ENCODE measurements at places on chromosomes 1 and 21.

DNA sequence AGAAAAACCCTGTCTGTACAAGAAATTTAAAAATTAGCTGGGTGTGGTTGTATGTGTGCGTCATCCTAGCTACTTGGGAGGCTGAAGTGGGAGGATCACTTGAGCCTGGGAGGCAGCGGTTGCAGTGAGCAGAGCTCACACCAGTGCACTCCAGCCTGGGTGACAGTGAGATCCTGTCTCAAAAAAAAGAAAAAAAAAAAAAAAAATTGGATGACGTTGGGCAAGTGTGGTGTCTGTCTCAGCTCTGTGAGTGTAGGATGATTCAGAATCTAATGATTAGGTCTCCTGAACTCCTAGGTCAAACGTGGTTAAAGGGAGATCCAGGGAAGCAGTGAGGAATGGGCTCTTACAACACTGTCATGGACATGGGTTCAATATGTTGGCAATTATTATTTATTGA is 435.9 kb downstream of the KIF26B start:
- no peak for DNase-seq

GRCh38 chr1:160625321-160625720 is 21.5 kb downstream of the SLAMF1 start:
- no peak for DNase-seq

GRCh38 chr1:17565461-17566252 is 26.2 kb downstream of the ARHGEF10L start:
- no peak for DNase-seq

GRCh38 chr1:149849947-149850360 is 49.4 kb upstream of the BOLA1 start:
- no peak for DNase-seq

DNA sequence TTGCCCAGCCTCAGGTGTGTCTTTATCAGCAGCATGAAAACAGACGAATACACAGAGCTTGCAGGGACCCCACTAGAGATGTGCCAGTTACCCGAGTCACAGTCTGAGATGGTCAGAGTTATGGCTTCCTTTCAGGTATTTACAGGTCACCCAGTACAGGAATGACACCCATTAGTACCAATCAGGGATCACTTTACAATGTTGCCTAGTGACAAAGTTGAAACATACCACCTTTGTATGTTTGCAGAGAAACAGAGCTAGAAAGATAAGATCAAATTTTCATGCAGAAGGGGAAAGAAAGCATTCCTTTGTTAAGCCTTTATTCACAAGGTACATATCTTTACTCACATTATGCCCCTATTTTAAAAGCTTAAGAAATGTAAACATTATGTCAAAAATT is 137.6 kb downstream of the RGS7 start:
- no peak for DNase-seq

- no peak for DNase-seq
These were observed 512 bp downstream of the FBLIM1 start for GRCh38 chr1:15758953-15759661.

DNA sequence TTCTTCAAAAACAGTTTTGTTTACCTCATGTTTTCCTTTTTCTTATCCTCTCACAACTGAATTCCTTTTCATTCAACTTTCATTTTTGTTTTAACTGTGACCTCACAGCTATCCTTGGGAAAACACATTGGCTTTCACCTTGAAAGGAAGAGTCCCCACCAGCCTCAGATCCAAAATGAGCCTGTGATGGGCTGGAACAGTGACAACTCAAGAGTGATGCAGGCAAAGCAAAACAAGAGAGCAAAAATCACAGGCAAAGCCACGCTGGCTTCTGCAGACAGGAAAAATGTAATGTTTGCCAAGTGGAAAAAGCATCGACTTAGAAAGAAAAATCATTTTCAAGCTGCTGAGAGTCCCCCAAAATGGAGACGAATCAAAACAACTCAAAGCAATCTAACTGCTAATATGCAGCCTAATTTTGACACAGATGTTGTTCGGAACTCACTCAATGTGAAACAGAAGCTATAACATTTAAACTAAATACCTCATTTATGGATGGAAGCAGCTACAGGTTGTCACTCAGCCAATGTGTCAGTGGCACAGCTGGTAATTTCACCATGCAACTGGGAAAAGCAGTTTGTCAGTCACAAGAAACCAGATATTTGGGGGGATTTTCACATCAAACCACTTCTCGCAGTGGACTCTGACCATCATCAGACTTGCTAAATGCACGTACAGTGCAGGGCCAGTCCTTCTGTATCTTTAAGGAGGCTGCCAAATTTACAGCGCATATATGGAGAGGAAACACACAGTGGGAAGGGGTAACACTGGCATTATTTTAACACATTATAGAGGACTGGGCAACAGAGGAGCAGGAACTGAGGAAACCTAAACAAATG is 50.7 kb downstream of the ALG14 start:
- no peak for DNase-seq

GRCh38 chr1:83905315-83905907 is 93.5 kb downstream of the TTLL7 start:
- DNase-seq: no peak

DNA sequence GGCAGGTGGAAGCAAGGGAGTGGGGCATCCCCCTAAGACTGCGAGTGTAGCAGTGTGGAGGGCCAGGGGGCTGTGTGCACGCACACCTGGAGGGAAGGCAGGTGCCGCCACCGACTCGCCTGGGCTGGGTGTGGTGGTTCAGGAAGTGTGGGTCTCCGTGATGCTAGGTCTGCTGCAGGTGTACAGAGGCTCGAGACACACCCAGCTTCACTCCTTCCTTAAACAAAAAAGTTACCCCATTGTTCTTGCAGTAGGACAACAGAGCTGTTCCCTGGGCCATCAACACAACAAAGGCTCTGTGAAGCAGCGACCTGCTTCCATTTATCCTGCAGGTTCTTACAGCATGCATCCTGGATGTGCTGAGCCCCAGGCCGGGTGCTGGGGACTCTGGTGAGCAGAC is 100.4 kb upstream of the TMEM51 start:
- DNase-seq: no peak

GRCh38 chr1:7970246-7970645 is 8.7 kb downstream of the PARK7 start:
- no peak for DNase-seq

DNA sequence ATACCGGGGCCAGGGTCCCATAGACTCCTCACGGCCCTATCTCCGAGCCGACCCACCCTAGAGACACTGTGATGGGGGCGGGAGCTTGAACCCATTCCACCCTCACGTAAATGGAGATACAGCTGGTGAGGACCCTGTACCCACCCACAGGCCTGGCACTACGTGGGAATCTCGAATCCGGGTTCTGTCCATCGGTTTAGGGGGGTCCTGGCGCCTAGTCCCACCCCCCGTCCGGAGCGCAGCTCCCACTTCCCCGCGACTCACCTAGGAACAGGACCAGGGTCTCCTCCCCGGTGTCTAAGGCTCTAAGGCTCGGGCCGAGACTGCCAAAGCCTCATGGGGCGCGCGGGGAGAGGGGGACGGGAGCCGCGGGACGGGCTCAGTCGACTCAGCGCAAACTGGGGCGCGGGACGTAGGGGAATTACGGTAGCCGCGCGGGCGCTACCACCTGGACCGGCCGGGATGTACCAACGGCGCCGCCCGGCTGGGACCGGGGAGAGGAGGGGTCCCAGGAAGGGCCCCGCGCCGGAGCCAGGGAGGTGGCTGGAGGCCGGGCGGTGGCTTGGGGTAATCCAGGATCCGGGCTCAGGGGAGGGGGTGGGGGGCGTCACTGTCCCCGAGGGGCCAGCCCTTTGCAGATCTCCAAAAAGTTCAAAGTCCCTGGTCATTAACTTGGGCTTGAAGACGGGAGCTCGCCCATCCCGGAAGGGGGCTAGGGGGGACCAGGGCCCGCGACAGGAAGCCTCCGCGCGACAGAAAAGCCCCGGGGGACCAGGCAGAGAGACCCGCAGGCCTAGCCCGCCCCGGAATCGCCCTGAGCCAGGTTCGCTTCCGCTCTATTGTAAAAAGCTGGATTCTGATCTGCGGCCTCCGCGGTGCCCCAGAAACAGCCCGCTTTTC is 1.0 kb downstream of the PLEKHG5 start:
- DNase-seq: peak; percentile 3

GRCh38 chr1:80211691-80212380 is 1205.3 kb upstream of the ADGRL4 start:
- DNase-seq: no peak

DNA sequence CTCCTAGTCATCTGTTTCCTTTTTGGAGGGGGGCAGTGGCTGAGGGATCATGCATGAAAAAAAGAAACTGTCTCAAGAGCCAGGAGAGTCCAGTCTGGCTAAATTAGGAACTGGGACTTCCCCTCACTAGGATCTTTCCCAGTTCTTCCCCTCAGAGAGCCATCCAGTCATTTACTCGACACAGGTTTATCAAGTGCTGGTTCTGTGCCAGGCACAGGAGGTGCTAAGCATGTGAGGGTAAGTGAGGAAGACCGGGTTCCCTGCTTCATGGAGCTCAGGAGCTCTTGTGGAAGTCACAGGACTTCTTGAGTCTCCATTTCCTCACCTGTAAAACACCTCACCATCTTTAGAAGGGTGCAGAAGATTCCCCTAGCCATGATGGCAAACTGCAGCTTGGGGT is 8.6 kb upstream of the NUAK2 start:
- DNase-seq: no peak

- no peak for DNase-seq
These were observed 51.5 kb upstream of the VAMP3 start for GRCh38 chr1:7719468-7720094.

DNA sequence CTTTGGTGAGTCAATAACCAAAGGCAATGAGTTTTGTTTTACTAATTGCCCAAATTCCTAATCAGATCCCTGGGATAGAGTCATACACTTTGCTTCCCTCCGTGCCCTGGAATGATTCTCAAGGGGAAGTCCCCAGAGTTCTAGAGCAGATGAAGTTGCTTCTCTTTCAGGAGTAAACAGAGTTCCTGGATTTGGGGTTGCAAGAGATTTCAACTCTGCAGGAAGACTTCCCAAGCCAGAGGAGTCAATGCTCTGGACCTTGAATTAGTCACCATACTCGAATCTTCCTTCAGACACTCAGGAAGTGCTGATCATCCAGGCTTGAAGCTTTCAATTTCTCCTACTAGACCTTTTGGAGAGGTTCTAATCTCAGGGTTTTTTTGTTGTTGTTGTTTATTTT is 39.6 kb downstream of the FCER1A start:
- no peak for DNase-seq

- no peak for DNase-seq
These were observed 58.6 kb downstream of the DDR2 start for GRCh38 chr1:162690672-162691434.

GRCh38 chr1:119358636-119359035 is 9.9 kb upstream of the HAO2 start:
- no peak for DNase-seq

DNA sequence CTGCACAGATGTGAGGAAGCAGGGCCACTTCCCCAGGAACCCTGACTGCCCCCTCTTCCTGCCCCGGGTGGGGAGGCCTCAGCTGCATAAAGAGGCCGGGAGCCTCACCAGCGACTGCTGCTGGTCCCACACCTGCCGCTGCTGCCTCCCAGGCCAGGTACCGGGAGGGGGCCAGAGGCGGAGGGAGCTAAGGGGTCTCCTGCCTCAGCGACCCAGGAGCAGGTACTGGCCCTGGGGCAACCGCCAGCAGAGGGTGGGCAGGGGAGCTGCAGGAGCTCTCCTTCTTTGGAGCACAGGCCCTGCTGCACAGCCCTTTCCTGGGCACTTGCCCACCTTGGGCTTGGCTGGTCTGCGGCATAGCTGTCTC is 6.8 kb downstream of the GJC2 start:
- DNase-seq: no peak

DNA sequence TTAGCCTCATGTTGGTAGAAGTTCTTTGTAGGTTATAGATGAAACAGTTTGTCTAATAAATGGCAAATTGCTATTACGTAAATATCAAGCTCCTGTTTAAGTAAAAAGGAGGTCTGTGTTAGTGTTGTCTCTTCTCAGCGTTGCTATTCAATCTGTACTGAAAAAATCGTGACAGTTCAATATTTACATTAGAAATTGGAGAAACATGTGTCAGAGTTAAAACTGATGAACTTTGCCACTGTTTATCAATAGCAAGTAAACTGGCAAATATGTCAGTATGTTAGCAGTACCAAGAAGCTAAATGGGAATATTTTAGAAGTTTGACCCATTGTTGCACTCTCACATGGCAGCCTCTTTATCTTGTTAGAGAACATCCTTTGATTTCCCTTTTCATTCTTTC is 218.5 kb downstream of the GPR52 start:
- DNase-seq: no peak

DNA sequence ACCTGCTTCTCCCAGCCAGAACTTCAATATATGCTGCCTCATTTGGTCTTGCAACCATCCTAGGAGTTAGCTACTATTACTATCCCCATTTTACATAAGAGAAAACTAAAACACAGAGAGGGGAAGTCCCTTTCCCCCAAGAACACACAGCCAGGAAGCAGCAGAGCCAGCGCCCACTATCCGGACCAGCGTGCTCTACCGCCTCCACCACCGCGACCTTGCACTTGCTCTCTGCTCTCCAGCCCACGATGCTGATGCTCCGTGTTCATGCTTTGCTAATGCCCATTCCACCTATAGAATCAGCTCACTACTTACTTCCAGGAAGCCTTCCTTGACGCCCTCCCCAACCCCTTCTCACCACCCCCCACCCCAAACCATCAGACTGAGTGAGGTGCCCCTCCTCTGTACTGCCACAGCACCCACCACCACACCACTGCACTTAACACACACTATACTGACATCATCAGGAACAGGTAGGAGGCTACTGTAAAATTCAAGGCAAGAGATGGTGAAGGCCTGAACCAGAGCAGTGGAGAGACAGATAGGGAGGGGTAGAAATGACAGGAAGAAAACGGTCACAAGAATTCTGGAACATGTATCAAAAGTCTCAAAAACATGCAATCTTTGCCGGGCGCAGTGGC is 9.4 kb downstream of the TMEM53 start:
- no peak for DNase-seq

GRCh38 chr1:156135930-156136871 is 17.2 kb upstream of the SEMA4A start:
- DNase-seq: no peak

DNA sequence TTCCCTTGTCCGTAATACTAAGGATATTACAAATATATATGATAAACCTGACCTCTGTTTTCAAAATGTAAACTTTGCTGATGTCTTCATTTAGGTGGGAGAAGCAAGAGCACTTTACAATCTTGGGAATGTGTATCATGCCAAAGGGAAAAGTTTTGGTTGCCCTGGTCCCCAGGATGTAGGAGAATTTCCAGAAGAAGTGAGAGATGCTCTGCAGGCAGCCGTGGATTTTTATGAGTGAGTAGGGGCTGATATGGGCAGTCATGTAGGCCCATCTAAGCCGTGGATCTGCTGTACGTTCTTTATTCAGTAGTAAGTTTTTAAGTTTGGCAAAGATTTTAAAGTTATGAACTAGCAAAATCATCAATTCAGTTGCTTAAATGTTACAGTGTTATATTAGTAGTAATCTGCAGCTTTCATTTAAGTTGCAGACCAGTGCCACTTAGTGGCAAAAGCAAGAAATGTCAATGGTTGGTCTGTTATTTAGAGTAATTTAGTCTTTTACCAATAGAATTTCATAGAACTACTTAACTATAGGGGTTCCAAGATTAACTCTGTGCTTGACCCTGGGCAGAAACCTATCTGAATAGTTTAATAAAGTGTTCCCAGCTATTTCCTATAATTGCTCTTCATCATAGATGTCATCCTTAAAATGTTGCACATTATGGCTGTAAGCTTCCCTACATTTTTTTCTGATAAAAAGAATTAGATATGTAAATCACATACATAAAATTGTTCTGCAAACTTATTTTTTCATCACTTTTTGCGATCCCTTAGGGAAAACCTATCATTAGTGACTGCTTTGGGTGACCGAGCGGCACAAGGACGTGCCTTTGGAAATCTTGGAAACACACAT is 21.3 kb downstream of the GPSM2 start:
- no peak for DNase-seq

Data from substantia nigra (tissue), 51 donors.